ENCODE measurements at places on chromosomes 3 and 15. TPM values are rescaled to one million over a fixed set of nuclear protein-coding genes. Genes with fewer than 3 reads are reported as not detected.

GRCh38 chr3:62884096-62884870 is 9.1 kb upstream of the CADPS start:
- no peak for DNase-seq

DNA sequence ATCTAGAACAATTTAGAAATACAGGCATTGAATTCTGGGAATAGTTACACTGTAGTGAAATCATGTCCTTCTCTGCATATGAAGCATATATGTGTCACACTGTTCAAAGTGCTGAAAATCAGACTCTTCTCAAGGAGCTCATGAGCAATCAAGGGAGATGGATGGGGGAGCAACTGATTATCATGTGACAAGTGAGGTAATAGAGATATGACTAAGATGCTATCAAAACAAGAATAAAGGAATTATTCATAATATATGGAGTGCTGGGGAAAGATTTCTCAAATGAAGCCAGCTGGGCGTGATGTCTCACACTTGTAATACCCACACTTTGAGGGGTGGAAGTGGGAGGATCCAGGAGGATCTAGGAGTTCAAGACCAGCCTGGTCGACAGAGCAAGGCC is 74.9 kb upstream of the CHRNB4 start:
- DNase-seq, result no peak

GRCh38 chr3:122795674-122796195 is 866 bp downstream of the SLC49A4 start:
- no peak for DNase-seq

- DNase-seq, result no peak
Observed at GRCh38 chr3:188007897-188008296, 146.1 kb upstream of the LPP start.

GRCh38 chr15:66881173-66881905 is 179.3 kb downstream of the SMAD6 start:
- no peak for DNase-seq

DNA sequence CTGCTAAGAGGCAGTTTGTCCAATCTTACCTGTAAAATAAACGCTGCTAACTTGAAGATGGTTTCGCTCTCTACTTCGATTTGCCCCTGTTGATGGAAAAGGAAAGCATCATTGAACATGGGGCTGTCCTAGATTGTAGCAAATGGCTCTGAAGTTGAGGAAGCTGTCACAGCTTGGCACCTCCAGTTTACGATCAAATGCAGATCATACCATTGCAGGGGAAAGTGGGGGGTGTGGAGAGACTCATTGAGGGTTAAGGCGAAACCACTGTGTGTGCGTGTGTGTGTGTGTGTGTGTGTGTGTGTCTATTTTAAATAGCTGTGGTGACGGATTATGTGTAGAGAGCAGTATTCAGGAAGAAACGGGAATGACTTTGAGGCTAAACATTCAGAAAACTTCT is 127.6 kb upstream of the LMOD3 start:
- DNase-seq, result no peak

GRCh38 chr15:35064576-35065190 is 20.4 kb downstream of the NANOGP8 start:
- DNase-seq, result no peak

- DNase-seq, result no peak
Observed at GRCh38 chr15:25092661-25093060, 137.9 kb downstream of the SNRPN start.

- no peak for DNase-seq
Observed at GRCh38 chr3:47573190-47574172, 5.2 kb downstream of the CSPG5 start.

- no peak for DNase-seq
Observed at GRCh38 chr3:72380711-72381493, 467.3 kb downstream of the SHQ1 start.

ROBO2 gene
- polyA plus RNA-seq, result not detected

IMPG2 gene
- 0.30 TPM for polyA plus RNA-seq

ZNF280D gene
- 9.6 TPM for polyA plus RNA-seq
